Activated naive CD4-positive, alpha-beta T cell (primary cell): ENCODE measurements at places on chromosomes 2 and 18.

GRCh38 chr2:27889774-27890145 lies 427 bp downstream of the RBKS start:
- DNase-seq: no peak

- DNase-seq: no peak
These were observed 73.9 kb upstream of the UXS1 start for GRCh38 chr2:106267997-106268396.

DNA sequence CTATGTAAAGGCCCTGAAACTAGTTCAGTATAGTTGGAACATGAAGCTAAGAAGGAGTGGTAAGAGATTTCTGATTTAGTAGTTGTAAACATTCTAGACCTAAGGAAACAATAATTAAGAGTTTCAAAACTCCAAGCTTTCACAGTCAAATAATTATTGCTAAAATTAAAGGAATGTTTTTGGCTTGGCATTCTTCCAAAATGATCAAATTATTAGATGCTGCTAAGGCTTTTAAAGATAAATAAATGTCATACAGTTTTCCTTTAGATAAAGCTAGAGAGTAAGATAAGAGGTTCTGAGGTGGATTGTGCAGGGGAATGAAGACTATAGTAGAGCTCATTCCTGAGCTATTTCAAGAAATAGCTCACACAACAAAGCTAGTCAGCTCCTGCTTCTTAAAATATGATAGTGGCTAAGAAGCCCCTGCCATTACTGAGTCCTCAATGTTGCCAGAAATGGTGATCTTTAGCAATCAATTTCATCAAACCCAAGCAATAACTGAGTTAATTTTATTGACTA lies 45.3 kb downstream of the ZC3H15 start:
- DNase-seq: no peak

DNA sequence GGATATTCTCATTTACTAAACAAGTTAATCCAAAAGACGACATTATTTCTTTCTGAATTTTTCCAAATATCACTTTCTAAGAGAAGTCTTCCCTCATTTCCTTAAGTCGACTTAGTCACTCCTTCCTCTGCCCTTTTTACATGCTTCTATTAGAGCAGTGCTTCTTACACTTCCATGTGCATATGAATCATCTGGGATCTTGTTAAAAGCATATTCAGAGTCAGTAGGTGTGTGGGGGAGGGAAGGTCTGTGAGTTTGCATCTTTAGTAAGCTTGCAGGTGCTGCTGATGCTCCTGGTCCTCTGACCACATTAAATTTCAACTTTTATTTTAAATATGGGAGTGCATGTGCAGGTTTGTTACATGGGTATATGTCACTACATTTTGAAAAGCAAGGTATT lies 582.6 kb downstream of the NRXN1 start:
- DNase-seq: no peak

DNA sequence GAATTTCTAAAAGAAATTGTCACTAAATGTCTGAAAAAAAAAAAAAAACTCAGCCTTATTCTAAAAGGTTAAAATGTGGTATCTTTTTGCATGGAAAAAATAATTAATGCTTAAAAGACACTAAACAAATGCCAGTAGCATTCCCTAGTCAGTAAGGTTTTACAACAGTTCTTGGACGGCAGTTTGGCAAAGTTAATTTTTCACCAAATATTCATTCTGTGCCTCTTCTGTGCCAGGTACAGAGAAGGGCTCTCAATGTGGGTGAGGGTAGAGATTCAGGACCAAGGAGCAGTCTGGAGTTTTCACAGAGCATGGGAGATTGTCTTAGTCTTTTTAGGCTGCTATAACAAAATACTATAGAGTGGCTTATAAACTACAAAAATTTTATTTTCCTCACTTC lies 6.0 kb upstream of the CCDC93 start:
- no peak for DNase-seq

GRCh38 chr2:101815154-101815553 lies 117.6 kb downstream of the MAP4K4 start:
- no peak for DNase-seq

DNA sequence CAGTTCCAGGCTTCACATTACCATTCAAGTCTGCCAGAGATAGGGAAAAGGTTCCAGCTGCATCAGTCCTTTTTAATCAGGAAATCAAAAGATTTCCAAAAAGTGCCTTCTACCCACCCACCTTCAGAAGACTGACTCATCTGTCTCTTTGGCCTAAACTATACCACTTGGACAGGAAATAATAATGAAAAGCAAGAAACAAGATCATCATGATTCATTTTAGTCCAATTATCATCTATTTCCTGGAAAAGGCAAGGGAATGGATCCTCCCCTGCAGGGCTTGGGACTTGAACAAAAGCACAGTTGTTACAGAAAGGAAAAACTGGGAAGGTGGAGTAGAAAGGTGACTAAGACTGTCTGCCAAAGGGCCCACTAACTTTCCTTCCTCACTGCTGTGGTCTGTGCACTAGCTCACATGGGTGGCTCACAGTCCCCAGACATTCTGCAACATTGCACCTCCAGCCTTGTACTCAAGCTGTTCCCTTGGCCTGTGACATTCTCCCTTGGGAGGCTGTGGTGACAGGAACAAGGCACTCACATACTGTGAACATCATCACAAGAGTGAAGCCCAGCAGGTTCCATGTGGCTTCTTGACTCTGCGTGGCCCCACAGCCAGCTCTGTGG lies 75.3 kb downstream of the VSNL1 start:
- no peak for DNase-seq

DNA sequence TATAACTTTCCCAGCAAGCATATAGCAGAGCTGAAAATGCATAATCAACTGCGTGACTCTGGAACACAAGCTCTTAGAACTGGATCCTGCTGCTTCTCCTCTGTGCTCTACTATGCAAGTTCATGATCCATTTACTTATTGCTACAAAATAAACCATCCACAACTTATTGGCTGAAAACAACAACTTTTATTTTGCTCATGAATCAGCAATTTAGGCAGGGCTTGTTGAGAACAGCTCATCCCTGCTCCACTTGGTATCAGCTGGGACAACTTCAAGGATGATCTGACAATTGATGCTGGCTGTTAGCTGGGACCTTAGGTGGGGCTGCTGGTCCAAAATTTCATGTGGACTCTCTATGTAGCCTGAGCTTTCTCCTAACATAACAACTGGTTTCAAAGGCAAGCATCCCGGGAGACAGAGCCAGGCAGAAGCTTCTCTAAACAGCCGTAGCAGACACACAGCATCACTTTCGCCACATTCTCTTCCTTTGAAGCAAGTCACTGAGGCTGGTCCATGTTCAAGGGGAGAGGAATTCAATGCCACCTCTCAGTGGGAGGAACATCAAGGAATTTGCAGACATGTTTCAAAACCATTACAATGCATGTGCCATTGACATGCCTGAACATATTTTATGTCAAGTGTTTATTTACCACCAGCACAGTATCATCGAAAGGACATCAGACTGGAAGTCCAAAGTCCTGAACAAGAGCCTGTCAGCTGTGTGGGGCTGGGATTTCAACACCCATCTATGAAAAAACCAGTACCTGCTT lies 153.1 kb upstream of the PKDCC start:
- no peak for DNase-seq

GRCh38 chr2:165522719-165523118 lies 53.2 kb downstream of the CSRNP3 start:
- DNase-seq: no peak

GRCh38 chr2:85786444-85786843 lies 32.7 kb downstream of the ATOH8 start:
- no peak for DNase-seq

DNA sequence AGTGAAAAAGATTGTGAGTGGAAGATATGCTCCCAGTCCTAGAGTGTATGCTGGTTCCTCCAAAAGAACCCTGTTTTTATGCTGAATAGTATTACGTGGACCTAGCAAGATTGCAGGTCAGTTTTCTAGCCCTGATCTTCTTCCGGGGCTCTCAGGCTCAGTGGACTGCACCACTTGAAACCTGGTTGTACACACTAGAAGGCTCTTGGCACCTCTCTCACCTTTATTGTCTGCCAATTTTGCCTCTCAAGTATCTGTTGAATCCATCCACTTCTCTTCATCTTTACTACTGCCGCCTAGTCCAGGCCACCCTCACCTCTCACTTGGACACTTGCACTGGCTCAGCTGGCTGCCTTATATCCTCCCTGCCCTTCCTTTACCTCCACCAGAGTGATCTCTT lies 16.8 kb downstream of the TTC39C start:
- no peak for DNase-seq

GRCh38 chr18:33694593-33694992 lies 116.6 kb downstream of the ASXL3 start:
- no peak for DNase-seq

DNA sequence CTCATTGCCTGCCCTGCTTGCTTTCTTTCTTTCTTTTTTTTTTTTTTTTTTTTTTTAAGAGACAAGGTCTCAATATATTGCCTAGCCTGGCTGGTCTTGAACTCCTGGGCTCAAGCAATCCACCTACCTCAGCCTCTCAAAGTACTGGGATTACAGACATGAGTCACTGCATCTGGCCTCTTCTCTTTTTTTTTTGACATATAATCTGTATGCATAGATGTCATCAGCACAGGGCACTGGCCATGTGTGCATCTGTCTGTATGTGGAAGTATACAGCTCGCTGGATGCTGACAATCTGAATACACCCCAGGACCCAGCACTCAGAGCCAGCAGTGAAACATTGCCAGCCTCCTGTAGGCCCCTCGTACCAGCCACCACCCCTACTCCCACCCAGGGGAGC lies 49.5 kb downstream of the TFCP2L1 start:
- no peak for DNase-seq

DNA sequence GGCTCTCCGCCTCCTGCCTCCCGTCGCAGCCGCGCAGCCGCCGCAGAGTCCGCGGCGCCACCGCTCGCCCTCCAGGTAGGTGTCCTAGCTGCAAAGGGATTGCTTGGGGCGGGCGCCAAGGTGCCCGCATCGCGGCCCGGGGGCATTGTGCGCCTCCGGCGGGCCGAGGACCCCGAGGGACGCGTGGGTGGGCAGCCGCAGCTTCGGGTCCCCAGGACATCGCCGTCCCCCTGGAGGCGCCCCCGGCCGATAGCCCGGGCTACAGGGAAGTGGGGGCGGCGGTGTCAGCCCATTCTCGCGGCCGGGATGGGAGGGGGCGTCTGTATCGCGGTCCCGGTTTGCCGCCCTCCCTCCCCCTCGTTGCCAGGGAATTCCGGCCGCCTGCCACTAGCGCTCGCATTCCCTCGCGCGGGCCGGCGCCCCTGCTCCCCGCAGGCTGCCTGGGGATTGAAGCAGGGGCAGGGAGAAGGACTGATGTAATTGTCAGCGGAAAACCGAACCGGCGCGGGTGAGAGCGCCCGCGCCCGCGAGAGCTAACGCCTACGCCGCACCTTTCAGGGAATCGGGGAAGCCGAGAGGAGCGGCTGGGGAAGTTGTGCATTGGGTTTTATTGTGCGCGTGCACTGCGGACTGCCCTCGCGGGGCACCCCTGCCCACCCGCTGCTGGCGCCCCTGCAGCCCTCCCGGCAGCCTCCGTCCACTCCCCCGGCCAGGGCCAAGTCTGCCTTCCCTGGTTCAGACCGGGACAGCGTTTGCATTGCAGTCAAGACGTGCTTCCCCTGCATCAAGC lies 483 bp downstream of the OSBPL6 start:
- DNase-seq: no peak

DNA sequence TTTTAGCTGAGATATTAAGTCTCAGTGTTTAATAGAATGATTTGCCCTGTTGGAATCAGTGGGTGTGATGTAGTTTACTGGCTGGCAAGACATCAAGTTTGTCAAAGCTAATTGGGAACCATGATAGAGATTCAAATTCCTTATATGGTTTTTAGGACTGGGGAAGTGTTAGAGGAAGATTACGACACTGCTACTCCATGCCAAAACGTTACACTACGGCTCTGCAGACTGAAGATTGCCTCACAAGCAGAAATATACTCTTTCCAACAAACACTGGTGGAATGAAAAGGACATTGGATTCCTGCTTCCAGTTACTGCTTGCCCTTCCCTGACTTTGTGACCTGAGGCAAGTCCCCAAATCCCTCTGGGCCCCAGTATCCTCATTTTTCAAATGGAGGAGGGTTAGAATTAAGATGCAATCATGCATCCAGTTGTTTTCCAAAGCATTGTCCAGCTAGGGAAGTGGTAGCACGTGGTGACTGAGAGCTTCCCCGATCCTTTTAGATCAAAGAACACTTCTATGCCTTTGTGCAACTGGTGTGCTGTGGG lies 147.6 kb downstream of the CDC42EP3 start:
- DNase-seq: no peak

- no peak for DNase-seq
These were observed 75.3 kb upstream of the STPG4 start for GRCh38 chr2:47230418-47230817.

DNA sequence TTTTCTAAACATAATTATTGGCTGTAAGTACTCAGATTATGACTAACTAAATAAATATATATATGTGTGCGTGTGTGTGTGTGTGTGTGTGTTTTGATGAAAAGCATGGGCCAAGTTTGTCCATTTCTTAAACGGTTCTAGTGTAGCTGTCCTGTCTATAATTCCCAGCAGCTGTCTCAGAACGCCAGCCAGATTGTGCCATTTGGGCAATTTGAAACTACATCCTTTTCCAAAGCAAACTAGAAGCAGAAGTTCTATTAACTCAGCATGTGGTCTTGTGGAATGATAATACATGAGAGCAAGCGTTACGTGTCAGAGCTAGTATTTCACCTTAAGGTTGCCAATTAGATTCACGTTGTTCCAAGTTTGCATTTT lies 1.7 kb downstream of the ARHGAP28 start:
- DNase-seq: no peak

DNA sequence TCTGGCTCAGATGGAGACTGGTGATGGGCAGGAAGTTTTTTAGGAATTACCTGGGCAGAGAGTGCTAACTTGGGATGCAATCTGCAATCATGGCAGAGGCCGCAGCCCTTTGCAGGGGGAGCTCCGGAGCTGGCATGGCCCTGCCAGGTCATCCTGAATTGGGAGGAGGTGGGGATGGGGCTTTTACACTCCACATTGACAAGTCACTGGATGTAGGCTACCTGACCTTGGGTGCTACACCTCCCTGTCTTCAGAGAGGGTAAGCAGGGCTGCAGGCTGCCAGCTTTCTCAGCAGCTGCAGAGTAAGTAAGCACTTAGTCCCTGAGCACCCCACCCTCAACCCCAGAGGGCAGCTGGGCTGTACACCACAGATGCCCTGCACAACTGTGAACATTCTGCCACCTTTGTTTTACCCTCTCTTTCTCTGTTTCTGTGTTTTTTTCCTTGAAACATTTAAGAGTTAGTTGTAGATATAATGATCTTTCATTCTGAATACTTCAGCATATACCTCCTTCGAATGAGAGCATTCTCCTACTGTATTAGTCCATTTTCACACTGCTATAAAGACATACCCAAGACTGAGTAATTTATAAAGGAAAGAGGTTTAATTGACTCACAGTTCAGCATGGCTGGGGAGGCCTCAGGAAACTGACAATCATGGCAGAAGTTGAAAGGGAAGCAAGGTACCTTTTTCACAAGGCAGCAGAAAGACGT lies 6.8 kb upstream of the HS1BP3 start:
- DNase-seq: no peak
